Ovary (tissue), 10 donors: ENCODE measurements at places on chromosomes 5 and 9. TPM values are rescaled to one million over a fixed set of nuclear protein-coding genes. Genes with fewer than 3 reads are reported as not detected.

Gene SLCO6A1
- not detected for polyA plus RNA-seq

Gene PTGES
- polyA plus RNA-seq: 22.6 TPM

GRCh38 chr5:54304040-54304439 is 6.3 kb downstream of the ARL15 start:
- no peaks in the 10 kb centered on the region for H3K4me1 ChIP-seq
- H3K36me3 ChIP-seq: no peaks in the 10 kb centered on the region
- no peak overlapping the region for H3K4me3 ChIP-seq
- H3K27me3 ChIP-seq: no peaks in the 10 kb centered on the region

DNA sequence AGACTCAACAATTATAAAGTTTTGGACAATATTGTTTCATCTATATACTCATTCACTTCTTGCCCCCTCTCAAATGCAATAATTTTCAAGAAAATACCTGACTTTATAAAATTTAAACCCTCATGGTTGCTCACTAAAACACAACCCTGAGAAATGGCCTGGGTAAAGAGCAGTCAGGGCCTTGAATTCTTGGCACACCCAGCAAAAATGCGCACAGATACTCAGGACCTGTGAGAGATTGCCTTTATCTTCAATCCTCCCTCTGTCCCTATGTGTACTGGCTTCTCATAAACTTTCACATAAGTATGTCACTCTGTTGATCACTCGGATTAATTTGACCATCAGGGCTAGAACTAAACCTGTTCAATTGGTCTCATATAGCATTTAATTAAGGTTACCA is 12.8 kb upstream of the ACO1 start:
- no peaks in the 10 kb centered on the region for H3K27me3 ChIP-seq
- DNase-seq: no peak
- no peaks in the 10 kb centered on the region for H3K36me3 ChIP-seq
- H3K4me3 ChIP-seq: no peak overlapping the region
- no peak overlapping the region for H3K27ac ChIP-seq

GRCh38 chr5:106312360-106312759 is 1358.4 kb downstream of the EFNA5 start:
- peaks cover 1% of the 10 kb centered on the region for H3K4me1 ChIP-seq
- no peaks in the 10 kb centered on the region for H3K27me3 ChIP-seq
- H3K36me3 ChIP-seq: no peaks in the 10 kb centered on the region

- no peaks in the 10 kb centered on the region for H3K4me1 ChIP-seq
- H3K27me3 ChIP-seq: no peaks in the 10 kb centered on the region
- DNase-seq: no peak
- H3K27ac ChIP-seq: no peak overlapping the region
- no peak overlapping the region for H3K4me3 ChIP-seq
- no peaks in the 10 kb centered on the region for H3K36me3 ChIP-seq
These were observed 387.7 kb upstream of the PTGER4 start for GRCh38 chr5:40292006-40292405.

DNA sequence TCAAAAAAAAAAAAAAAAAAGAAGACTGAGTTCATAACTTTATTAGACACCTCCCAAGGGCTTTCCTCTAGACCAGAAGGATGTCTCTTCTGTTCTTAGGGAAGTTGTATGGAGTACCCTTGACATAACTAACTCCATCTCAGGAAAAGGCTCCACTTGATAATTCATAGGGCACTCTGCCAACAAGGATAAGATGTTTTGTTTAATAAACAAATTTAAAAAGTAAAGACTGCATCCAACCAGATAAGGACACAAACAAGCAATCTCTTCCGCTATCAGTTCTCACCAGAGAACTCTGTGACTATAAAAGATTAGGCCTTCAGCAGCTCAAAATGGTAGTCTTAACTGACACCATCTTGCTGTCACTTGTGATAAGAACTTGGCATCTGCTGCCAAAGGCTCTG is 65.8 kb downstream of the SFXN1 start:
- no peaks in the 10 kb centered on the region for H3K27me3 ChIP-seq
- no peak overlapping the region for H3K27ac ChIP-seq
- H3K4me1 ChIP-seq: no peaks in the 10 kb centered on the region
- H3K4me3 ChIP-seq: no peak overlapping the region
- no peak for DNase-seq
- no peaks in the 10 kb centered on the region for H3K36me3 ChIP-seq
